NCI-H1092 treated with DMSO at 0.1 percent for 48 hours (cell line): ENCODE measurements at places on chromosomes 12 and 14.
A peak's percentile ranks its signal among the peaks of the same experiment; 100 is the strongest.

- peak; percentile 43 for DNase-seq
These were observed 211.6 kb downstream of the KIF26A start for GRCh38 chr14:104349950-104350349.

- no peak for DNase-seq
These were observed 250.4 kb downstream of the SOX5 start for GRCh38 chr12:23699031-23699430.

- DNase-seq = peak; percentile 29
These were observed 418.7 kb downstream of the NPAS3 start for GRCh38 chr14:33357225-33358010.

GRCh38 chr14:95561001-95561412 is 26.2 kb downstream of the GLRX5 start:
- DNase-seq = peak; percentile 95

- DNase-seq = no peak
These were observed 13.1 kb downstream of the NPC2 start for GRCh38 chr14:74480046-74480445.

GRCh38 chr12:6532927-6533652 is 1.2 kb upstream of the GAPDH start:
- DNase-seq = peak; percentile 70

- DNase-seq = no peak
These were observed 19.9 kb downstream of the RAP1B start for GRCh38 chr12:68630598-68630997.

DNA sequence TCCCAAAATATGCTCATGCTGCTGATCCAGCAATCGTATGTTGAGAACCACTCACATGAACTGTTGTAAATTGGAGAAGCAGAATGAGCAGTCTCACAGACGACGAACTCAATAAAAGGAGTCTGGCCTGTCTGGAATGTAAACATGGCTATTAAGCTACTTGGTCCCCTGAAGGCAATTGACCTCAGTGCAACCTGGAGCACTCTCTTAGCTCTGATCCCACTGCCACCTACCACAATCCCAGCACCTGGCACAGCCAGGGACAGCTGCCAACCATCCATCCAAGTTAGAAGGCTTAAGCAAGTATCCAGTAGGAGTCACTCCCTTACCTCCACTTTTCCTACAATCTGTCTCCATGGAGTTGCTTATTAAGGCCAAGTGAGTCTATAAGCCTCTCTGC is 406.9 kb upstream of the CLEC14A start:
- peak; percentile 63 for DNase-seq

DNA sequence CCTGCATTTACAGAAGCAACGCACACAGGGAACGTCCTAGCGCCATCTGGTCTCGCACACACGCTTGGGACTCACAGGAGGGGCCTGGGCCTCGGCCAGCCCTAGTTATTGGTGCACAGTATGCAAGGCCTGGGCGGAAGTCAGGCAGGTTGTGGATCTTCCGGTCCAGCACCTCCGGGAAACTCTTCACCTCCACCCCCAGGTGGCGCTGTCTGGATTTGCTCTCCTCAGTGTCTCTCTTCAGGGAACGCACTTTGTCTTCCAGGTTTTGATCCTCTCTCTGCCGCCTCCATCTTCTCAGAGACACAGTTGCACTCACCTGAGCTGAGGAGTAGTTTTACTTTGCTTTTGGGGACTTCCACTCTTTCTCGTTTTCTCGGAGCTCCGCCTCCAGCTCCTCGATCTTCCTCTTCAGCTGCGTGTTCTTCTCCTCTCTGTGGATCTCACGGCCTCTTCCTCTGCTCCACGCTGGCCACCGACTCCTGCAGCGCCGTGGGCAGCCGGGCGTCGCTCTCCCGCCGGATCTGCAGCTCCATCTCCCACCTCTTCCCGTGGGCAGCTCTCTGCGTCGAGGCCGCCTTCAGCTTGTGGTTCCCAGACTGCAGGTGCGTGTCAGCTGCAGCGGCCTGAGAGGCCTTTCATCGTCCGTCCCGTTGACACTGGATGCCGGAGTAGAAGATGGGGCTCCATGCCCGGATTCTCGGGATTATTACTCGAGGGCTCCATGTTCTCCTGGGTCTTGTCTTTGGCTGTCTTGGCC is 933.8 kb downstream of the TMEM121 start:
- no peak for DNase-seq

- DNase-seq = no peak
These were observed 24.1 kb downstream of the PTGER2 start for GRCh38 chr14:52338051-52338681.

- DNase-seq = no peak
These were observed 276.6 kb upstream of the NAV3 start for GRCh38 chr12:77553976-77554619.

DNA sequence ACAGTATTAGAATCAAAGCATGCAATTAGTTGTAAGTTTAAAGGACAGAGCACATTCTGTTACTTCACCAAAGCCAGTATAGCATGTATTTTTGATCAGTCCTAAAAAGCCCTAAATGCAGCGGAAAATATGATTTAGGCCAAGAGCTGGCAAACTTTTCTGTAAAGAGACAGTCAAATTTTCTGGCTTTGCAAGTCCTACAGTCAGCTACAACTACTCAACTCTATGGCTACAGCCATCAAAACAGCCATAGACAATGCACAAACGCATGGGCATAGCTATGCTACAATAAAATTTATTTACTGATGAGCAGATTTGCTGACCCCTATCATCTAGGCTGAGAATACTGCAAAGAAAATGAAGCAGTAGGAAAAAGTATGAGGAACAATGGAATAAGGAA is 52.9 kb downstream of the ATXN2 start:
- DNase-seq = no peak

- DNase-seq = no peak
These were observed 26.3 kb downstream of the PDE6H start for GRCh38 chr12:14999021-14999694.

DNA sequence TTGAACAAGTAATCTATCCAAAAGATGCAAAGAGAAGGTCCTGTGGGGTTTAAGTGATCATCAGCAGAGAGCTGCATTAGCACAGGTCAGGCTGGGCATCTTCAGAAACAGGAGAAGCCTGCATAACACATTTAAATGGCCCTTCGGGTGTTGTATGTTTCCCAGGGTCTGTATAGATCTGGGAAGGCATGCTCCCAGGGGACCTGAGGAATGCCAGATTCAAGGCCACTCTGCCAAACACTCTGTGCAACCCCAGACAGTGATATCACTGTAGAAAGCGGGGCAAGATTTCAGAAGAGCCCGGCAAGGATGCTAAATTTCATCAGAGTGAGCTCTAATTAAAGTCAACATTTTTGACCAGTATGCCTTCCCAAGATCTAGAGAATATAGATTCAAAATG is 92.9 kb downstream of the ARMH4 start:
- peak; percentile 35 for DNase-seq

- DNase-seq = no peak
These were observed 28.7 kb downstream of the GIT2 start for GRCh38 chr12:109967383-109968031.

- DNase-seq = no peak
These were observed 19.4 kb upstream of the KLRG1 start for GRCh38 chr12:8969861-8970411.

GRCh38 chr14:94100847-94101246 is 9.7 kb upstream of the IFI27 start:
- DNase-seq = no peak

- DNase-seq = no peak
These were observed 169.3 kb downstream of the KTN1 start for GRCh38 chr14:55749201-55749812.

DNA sequence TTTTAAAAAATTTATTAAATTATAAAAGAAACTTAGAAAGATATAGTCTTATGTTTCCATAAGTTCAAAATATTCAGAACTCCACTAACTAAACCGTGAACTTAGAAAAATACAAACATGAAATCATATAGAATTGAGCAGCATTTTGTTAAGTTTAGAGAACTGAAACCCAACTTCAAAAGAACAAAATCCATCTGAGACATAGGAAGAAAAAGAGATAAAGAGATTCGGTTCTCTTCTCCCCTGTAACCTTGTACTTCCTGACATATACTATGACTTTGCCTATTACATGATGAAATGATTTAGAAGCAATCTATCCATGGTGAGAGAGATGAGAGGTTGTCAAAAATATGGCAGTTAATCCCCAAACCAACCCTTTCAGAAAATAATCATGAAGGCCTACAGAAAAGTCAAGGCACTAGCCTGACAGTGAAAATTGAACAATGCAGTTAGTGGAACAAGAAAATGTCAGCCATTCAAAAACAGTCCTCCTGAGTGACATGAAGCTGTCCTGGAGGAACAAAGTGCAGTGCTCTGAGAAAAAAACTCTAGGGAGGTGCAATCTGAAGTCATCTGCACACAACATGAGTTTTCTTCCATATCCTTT is 44.0 kb downstream of the C12orf50 start:
- no peak for DNase-seq

- peak; percentile 67 for DNase-seq
These were observed 8.1 kb upstream of the PPP1R1A start for GRCh38 chr12:54596526-54596946.

DNA sequence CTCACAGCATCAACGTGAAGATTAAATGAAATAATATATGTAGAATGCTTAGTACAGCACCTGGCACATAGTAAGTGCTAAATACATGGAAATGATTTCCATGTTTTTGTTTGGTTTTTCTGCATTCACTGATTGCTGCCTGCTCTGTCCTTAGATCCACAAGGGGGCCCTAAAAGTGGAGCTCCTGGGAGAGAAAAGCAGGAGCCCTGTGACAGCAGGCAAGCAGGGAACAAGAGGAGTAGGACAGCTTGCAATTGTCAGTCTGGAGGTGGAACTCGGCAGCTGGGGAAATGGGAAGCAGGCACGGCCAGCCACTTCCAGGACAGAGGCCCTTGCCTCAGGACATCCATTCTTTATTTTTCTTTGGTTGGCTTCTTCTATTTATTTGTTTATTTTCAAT is 292.9 kb downstream of the BMP4 start:
- DNase-seq = peak; percentile 11

GRCh38 chr14:49634547-49635334 is at the start of gene DNAAF2:
Gene DNAAF2 (minus strand): TSS chr14:49635244. CDS start chr14:49635149, 95 bp downstream.
- DNase-seq = peak; percentile 68

DNA sequence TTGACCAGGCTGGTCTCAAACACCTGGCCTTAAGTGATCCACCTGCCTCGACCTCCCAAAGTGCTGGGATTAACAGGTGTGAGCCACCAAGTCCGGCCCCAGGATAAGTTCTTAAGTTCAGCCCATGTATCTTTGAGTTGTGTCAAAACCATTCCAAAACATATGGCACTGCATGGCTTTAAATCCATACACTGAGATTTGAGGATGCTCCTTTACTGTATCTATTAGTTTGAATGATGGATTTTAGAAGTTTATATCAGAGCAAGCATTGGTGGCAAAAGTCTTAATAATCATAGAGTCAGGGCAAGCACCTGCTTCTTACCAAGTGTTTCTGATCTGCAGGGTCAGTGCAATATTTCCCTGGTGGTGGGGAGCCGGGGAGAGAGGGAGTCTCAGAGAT is 6.1 kb downstream of the KRT6B start:
- no peak for DNase-seq

- no peak for DNase-seq
These were observed 162.7 kb downstream of the ETV6 start for GRCh38 chr12:11812241-11812585.

DNA sequence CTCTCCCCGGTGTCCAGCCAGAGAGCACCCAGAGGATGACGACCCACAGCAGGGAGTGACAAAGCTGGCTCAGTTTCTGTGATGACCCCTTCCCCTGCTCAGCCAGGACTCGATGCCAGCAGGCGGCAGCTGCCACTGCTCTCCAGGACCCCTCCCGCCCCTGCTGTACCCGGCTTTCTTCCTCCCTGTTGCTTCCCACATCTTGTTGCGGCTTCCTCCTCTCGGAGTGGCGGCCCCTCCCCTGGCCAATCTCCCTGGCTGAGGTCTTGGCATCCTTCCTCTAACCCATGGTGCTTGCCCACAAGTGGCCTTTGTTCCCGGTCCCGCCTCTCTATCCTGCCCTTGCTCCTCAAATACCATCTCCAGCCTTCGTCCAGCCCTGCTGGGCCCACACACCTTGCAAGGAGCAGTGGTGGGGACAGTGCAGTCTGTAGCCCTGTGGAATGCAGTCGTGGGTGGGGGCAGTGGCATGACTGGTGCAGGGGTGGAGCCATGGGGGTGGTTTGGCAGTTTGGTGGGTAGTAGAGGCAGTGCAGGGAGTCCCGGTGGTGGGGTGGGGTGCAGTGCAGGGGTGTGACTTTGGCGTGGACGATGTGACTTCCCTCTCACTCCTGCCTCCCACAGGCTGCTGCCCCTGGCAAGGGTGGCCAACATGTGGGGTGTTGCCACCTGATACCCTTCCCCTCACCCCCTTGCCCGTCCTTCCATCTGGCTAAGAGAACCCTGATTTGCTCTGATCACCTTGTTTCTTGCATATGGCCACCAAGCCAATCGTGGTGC is 16.3 kb upstream of the BEGAIN start:
- DNase-seq = no peak

DNA sequence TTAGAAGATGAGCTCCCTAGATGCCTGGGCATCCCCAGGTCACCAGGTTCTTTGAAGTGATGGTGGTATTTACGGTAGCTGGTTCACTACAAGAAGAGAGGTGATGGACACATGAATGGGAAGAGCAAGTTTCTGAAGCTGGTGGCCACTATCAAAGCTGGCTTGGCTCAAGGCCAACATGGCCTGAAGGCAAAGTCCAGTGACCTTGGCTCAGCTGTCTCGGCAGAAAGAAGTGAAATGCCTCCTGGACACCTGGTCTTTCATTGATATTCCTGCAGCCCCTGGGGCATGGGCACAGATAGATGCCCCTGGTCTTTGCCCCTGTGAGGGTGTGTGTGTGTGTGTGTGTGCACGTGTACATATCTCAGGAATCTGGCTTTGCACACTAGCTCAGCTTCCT is 441.8 kb upstream of the TMPO start:
- DNase-seq = no peak

DNA sequence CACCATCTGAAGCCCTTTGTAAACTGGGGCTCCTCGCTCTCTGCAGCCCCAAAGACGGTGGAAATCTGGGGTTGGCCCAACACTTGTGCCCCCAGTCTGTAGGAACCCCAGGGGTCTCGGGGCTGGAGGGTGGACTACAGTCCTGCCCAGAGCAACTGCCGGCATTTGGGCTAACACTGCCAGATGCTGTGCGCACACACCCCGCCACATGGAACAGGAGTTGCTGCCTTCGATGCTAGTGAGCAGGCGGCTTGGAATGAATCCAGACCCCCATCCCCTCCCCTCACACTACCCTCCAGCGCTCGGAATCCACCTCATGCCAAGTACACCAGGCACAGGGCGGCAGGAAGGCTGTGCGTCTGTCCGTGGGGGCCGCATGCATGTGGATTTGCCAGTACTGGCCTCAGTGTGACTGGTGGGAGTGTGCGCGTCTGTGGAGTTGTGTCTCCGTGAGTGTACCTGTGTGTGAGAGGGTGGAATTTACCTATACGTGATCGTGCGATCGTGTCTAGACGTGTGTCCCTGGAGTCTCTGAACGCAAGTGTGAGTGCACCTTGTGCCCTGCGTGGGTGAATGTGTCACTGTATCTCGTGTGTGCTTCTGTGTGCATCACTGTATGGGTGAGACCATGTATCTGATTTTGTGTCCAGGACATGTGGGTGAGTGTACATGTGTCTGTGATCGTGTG is 5.1 kb downstream of the LHX5 start:
- DNase-seq = no peak

- no peak for DNase-seq
These were observed 119.3 kb downstream of the SLC35F4 start for GRCh38 chr14:57746563-57746962.
